Ecto neural progenitor cell (in vitro differentiated cells): ENCODE measurements at places on chromosomes 11 and 22.

DNA sequence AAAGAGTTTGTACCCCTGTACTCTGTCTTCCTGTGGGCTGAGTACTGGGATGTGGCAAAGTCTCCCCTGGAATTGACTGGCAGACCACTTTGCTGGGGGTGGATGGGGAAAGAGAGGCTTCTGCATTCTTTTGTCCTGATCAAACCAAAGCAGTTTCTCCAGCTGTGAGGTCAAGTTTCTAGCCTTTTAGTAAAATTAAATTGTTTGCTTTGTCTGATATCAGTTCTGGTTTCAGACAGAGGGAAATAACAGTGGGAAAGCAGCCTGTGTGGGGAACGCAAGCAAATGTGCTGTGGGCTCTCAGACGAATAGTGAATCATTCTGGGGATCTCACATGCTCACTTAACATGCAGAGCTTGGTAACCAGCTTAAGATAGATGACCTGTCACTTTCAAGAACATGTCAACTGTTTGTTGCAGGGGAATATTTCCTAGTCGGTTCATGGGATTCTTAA is 151.6 kb downstream of the FAT3 start:
- no peak for DNase-seq

- no peak for DNase-seq
Observed at GRCh38 chr11:1017269-1018005, 19.1 kb downstream of the MUC6 start.

DNA sequence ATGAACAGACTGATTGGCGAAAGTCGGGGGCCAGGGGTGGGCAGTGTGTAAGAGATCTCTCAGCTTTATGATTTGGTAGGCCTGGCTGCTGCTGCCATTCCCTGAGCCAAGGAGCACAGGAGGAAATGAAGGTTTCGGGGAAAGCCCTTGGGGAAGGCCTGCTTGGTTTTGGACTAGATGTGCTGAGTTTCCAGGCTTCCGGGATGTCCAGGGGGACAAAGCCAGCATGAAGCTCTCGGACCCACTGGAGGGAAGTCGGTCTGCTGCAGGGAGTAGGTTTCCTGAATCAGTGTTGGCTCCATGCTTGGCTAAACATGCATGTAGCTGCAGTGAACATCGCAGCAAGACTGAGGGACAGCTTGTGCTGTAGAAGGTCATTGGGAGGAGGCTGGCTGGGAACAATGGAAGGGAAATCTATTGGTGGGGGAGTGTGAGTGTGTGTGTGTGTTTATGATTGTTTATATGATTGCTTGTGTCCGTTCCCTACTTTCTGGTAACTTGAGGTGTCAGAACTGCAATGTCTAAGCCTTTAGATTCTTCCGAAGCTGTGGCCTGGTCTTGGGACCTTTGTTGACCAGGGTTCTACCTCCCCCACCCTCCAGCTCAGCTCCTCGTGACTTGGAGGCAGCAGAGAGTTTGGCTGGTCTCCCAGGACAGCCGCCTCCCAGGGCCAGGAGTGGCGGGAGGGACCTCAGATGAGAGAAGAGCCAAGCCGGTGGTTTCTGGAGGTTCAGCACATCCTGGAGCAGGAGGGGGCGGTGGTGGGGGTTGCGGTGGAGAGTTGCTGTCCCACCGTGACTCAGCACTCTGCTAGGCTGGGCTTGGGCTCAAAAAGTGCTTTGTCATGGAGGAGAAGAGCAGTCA is 4.0 kb upstream of the FTH1 start:
- peak; percentile 89 for DNase-seq

DNA sequence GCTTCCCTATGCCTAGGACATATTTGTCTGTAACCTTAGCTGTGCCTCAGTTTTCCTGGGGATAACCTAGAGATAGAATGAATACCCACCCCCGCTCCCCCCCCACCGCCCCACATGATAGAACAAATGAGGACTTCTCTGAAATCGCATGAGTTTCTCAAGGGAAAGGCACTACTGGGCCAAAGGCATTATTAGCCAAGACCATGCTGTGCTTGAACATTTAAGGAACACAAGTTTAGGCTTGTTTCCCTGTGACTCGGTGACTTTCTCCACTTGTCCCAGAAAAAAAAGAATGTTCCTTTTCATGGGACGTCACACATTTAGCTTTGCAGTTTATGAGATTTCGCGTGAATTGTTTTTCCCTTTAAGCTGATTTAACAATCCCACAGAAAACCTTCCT is 51.4 kb upstream of the CRTAM start:
- DNase-seq, result no peak

DNA sequence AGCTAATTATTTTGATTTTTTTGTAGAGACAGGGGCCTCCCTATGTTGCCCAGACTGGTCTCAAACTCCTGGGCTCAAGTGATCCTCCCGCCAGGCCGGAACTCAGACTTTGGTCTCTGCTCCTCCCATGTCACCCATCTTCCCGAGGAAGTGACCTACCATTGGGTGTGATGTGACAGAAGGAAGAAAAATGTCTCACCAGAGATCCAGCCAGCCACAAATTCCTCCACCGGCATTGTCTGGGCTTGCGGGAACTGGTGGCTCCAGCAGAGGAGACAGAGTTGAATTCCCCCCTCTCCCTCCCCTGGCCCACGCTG is 772 bp downstream of the SLC25A45 start:
- DNase-seq, result no peak

GRCh38 chr11:59429924-59430516 is 3.8 kb upstream of the OR5A2 start:
- DNase-seq, result no peak

DNA sequence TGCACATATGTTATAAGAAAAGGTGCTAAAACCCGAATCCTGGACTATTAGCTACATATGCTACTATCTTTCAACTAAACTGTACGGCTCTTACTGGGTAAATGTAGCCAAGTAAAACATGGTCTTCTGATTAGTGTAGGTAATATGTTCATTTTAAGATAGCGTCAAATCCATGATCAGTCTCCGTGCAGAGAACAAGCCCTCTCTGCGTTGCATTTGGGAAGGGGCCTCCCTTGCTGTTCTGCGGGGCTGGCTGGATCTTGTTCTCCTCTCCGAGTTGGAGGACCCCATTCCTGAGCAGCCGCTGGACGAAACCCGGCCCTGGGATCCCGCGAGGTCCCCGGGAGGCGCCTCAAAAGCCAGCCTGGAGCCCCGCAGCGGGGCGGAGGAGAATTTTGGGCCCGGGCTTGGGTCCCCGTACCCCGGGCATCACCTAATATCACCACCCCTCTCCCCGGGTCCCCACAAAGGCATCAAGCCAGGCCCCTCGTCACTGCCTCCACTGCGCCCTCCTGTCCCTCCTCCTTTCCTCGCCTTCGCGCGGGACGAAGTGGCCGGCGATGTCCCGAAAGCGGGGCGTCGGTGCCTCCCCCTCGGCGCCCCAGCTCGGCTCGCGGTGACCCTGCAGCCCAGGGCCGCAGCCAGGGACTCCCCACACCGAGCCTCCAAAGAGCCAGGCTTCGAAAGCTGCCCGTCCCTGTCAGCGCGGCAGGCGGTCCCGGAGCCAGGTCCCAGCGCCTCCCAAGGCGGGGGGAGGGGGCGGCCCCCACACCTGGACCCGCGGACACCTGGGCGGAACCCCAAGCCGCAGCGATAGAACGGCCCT is 54.5 kb upstream of the FBXO3 start:
- DNase-seq, result peak; percentile 60

GRCh38 chr11:76972051-76972450 is 62.1 kb upstream of the B3GNT6 start:
- DNase-seq, result no peak

GRCh38 chr22:30226192-30226832 is 20.2 kb downstream of the LIF start:
- DNase-seq, result no peak

DNA sequence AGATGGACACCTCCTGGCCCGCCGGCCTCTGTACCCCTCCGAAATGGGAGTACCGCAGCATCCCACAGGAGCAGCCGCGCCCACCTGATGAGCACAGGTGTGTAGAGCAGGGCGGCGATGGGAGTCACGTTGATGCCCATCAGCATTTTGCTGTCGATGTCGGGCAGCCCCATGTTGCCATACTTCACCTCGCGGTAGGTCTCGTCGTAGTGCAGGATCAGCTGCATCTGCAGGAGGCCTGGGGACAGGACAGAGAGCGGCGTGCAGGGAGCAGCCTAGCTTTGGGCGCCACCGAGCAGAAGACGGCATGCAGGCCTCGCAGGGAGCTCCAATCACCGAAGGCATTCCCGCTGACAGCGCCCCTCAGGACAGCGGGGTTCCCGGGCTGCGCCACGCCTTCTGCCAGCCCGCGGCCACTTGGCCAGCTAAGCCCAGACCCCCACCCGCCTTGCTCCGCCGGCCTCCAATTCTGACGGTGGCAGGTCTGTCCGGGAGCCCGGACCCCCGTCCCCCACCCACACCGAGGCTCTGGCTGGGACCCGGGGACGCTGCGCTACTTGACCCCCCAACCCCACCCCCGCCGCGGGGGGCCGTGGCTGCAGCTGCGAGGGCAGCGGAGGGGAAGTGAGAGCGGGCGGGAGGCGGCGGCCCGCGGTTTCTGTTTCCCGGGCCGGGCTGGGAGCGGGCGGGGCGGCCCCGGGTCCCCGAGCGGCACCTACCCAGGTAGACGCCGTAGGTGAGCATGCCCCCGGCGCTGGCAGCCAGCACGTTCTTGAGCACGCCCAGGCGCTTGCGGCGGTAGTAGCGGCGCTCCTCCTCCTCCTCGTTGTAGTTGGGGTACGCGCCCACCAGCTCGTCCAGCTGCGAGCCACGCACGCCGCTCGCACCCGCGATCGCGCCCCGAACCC is 705 bp downstream of the UNC93B1 start:
- DNase-seq, result peak; percentile 72

DNA sequence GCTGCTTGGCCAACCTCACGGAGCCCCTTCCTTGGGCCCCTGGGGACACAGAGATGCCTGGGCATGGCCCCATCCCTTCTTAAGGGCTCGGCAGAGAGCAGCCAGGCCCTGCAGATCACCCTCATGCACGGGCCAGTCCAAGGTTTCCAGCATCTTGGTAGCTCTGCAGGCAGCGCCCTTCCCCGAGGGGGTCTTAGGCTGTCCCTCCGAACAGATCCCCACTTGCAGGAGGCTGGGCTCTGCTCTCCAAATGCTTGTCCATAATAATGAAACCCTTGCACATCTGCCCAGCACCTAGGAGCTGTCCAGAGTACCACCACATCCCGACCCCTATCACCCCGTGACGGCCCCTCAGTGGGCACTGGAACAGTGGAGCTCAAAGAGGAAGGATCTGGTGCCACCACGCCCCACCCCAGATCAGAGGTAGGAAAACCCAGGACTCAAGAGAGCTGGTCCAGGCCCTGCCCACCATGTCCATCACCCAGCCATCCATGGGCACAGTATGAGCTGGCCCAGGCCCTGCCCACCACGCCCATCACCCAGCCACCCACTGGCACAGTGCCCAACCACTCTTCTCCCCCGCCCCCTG is 92.5 kb upstream of the PRR5 start:
- no peak for DNase-seq

GRCh38 chr22:17699696-17700340 is 61.3 kb downstream of the BCL2L13 start:
- DNase-seq, result no peak

- peak; percentile 88 for DNase-seq
Observed at GRCh38 chr11:128814856-128815705, 52.0 kb downstream of the KCNJ1 start.

DNA sequence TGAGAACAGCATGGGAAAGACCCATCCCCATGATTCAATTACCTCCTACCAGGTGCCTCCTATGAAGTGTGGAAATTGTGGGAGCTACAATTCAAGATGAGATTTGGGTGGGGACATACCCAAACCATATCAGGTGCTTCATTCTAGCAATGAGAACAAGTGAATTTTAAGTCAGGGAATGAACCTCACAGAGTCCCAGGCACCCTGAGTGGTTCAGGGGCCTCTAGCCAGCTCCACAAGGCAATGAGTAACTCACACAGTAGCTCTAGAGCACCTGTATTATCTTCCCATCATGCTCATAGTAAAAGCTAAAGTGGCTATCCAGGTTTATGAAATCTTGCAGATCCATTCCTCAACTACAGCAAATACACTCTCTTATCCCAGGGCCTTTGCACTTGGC is 13.1 kb upstream of the ACCSL start:
- DNase-seq, result no peak

DNA sequence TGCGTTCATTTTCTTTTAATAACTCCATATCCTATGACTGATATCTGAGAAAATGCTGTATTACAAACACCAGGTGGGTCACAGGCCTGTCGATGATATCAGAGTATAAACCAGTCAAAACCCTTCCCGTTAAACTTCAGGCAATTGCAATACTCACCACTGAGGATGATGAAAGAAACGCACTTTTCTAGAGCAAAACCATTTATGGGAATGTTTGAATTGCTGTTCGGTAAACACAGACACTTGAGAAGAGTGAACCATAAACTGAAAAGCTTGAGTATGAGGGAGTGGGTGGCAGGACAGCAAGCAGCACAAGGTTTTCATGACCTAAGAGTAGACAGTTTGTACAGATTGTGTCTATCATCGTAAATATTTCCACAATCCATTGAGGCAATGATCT is 139.8 kb upstream of the CEP126 start:
- no peak for DNase-seq
